ENCODE measurements at places on chromosomes 13 and 19.
A peak's percentile ranks its signal among the peaks of the same experiment; 100 is the strongest.

DNA sequence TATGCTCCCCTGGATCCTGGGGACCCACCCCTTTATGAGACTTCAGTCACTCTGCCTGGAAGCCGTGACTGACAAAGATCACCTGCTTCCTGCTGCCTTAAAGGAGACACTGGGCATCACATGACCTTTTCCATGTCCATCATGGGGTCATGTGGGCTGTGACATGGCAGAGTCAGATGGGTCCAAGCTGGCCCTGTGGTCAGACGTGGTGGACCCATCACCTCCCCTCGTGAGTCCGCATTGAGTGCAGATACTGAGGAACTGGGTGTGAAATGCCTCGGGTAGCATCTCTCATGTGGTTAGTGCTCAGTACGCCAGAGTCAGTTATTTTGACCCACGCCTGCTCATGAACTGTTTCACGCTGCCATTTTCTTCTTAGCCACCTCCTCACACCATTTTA lies 27.1 kb downstream of the NKPD1 start:
- DNase-seq: no peak

DNA sequence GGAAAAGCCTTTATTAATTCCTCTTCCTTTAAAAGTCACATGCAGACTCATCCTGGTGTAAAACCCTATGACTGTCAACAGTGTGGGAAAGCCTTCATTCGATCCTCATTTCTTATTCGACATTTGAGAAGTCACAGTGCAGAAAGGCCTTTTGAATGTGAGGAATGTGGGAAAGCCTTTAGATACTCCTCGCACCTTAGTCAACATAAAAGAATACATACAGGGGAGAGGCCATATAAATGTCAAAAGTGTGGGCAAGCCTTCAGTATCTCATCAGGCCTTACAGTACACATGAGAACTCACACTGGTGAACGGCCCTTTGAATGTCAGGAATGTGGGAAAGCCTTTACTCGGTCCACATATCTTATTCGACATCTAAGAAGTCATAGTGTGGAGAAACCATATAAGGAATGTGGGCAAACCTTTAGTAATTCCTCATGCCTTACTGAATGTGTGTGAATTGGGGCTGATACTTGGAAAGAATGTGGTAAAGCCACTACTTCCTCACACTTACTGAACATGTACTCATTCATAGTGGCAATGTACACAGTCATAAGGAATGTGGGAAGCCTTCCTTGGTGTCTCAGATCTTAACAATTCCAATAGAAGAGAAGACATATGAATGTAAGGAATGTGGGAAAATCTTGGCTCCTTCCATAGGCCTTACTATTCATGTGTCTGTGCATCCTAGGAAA lies 18.8 kb downstream of the ZNF559 start:
- DNase-seq: no peak

DNA sequence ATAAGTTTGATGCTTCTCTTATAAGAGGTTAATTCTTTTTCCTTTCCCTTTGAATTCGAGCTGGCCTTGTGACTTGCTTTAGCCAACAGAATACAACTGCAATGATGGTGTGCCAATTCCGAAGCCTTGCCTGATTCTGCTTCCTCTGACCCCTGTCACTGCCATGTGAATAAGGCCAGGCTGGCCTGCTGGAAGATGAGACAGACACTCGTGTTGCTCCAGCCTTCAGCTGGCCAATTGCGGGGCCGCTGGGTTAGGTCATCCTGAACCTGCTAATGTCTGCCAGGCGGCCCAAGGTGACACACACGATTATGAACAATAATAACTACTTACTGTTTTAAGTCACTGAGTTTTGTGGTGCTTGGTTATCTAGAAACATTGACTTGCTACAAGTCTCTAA lies 352.0 kb downstream of the MYO16 start:
- DNase-seq: no peak

DNA sequence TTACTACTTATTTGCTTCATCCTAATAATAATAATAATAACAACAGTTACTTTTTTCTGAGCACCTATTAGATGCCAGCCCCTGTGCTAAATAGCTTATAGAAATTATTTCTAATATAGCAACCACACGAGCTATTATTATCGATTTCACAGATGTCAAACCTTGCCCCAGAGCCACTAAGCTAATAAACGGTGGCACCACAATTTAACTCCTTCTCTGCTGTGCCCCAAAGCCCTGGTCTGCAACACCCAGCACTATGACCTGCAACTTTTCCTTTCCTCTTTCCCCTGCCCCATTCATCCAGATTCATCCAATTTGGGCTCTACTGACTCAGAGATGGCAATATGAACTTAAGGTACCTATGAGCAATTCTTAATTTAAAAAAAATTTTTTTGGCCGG lies 6.4 kb downstream of the RFX2 start:
- DNase-seq: no peak

- DNase-seq: no peak
Observed at GRCh38 chr13:24505256-24505655, 7.3 kb downstream of the PARP4 start.

- peak; percentile 33 for DNase-seq
Observed at GRCh38 chr19:1206864-1207450, 1.4 kb downstream of the STK11 start.

DNA sequence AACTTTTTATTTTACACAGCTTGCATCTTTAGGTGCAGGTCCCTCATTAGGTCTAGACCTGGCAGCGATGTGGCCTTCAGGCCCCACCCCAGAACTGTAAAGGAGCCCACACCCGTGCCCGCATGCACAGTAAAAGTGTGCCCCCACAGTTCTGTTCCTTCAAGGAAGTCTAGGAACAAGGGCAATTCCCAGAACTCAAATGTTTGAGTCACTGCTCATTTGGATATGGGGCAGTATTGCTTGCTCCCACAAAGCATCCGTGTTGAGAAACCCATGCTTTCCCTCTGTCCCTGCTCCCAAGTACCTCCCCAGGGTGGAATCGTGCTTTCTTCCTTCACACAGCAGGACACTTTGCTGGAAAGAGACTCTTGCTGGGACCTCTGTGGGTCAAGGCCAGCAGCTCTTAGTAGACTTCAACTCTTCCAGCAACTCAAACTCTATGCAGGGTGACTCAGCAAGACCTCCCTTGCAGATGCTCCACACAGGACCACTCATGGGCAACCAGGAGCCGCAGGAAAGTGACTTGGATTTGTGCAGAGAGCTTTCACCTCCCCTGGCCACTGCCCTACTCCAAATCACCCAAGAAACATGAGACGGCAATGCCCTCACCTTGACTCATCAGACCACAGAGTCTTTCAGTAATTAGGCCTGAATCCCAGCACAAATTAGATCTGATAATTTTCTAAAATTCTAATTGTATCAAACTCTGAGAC lies 12.3 kb downstream of the SLC7A1 start:
- no peak for DNase-seq

DNA sequence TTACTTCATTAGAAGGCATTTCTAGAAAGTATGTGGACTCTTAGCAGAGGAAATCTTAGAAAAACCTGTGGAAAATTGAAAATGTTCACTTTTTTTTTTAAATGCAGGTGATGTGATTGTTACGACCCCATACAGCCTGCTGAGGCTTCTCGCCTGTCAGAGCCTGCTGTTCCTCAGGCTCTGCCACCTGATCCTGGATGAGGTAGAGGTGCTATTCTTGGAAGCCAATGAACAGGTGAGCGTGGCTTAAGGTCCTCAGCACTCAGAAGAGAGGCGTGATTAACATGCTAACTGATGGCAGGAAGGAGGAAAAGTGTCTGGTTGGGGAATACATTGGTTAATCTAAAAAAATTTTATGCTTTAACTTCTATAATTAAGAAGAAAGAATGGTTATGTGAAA lies 71.4 kb downstream of the SLC7A9 start:
- no peak for DNase-seq

GRCh38 chr19:4181053-4181508 lies 1.3 kb downstream of the SIRT6 start:
- DNase-seq: no peak

GRCh38 chr19:57190301-57190700 lies 999 bp upstream of the ZNF264 start:
- no peak for DNase-seq

DNA sequence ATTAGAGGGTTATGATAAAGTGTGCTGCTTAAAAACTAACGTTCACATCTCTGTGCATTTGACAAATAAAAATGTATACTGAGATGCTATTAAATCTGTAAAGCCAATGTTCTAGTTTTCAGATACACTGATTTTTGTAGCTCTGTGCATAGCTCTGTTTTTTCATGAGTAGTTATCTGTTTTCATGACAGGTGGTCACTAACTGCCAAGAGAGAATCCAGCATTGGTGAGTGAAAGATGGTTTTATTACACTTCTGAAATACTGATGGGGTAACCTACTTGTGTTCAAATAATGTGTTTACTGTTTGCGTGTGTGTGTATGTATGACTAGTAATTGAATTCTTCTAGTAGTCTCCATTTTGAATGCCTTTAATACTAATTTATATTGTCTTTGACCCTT lies 29.0 kb downstream of the URI1 start:
- DNase-seq: no peak

- no peak for DNase-seq
Observed at GRCh38 chr13:97330448-97330847, 103.5 kb upstream of the RAP2A start.

- DNase-seq: no peak
Observed at GRCh38 chr19:47221080-47221841, 9.7 kb downstream of the BBC3 start.

DNA sequence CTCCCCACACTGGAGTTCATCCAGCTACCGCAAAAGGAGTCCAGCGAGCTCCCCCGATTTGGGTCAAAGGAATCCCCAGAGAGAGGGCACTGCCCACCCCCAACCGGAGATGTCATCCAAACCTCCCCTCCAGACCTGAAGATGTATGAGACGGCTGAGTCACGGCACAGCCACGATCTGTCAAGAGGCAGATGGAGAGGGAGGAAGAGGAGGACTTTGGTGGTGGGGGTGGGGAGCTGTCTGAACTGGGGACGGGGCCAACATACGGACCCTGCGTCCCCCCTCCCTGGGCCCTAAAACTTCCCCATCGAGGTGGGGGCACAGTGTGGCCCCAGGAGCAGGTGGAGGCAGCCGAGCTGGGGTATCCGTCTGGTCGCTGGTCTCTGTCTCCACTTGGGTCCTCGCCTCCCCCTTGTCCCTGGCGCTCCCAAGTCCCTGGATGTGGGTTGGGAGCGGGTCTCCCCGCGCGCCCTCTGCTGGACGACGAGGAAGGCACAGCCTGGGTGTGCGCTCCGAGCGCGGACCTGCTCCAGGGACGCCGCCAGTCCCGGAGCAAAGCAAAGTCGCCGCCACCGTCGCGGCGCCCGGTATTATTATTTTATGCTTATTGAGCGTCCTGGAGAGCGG lies 3.8 kb downstream of the PDE4A start:
- DNase-seq: peak; percentile 62

GRCh38 chr19:41427647-41428480 lies 690 bp upstream of the B3GNT8 start:
- peak; percentile 84 for DNase-seq

DNA sequence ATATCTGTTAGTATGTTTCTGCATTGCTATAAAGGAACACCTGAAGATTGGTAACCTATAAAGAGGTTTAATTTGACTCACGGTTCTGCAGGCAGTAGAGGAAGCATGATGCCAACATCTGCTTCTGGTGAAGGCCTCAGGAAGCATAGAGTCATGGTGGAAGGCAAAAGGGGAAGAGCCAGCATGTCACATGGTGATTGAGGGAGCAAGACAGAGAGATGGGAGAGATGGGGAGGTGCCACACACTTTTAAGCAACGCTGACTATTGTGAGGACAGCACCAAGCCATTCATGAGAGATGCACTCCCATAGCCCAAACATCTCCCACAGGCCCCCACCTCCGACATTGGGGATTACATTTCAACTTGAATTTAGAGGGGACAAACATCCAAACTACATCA lies 32.8 kb downstream of the COG6 start:
- no peak for DNase-seq

DNA sequence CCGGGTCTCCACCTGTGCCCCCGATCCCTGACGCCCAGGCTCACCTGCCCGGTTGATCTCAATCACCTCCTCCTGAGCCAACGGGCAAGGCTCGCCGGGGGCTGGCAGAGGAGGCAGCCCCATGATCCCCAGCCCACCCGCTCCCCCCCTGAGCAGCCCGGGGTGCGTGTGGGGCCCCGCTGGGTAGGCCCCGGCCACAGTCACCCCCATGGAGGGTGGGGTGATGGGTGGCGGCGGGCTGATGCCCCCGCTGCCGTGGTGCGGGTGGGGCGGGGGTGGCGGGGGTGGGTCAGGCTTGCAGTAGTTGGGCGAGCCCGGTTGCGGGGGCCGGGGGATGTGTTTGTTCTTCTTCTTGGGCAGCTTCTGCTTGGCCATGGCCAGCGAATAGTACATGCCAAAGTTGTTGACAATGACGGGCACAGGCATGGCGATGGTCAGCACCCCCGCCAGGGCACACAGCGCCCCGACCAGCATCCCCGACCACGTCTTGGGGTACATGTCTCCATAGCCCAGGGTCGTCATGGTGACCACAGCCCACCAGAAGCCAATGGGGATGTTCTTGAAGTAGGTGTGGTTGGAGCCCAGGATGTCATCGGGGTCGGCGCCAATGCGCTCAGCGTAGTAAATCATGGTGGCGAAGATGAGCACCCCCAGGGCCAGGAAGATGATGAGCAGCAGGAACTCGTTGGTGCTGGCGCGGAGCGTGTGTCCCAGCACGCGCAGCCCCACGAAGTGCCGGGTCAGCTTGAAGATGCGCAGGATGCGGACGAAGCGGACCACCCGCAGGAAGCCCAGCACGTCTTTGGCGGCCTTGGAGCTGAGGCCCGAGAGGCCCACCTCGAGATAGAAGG lies 6.0 kb downstream of the KCNC3 start:
- DNase-seq: no peak

GRCh38 chr19:11284515-11284914 lies 11.4 kb upstream of the TSPAN16 start:
- DNase-seq: no peak

- no peak for DNase-seq
Observed at GRCh38 chr19:18435178-18435841, 2.6 kb downstream of the ISYNA1 start.

- DNase-seq: no peak
Observed at GRCh38 chr19:42134535-42135070, 2.4 kb upstream of the POU2F2 start.

GRCh38 chr19:48511800-48512503 lies at the start of gene LMTK3:
Gene LMTK3, minus strand, starts transcription at chr19:48511835. Its CDS starts 259 bp downstream, at chr19:48511576.
- peak; percentile 87 for DNase-seq

DNA sequence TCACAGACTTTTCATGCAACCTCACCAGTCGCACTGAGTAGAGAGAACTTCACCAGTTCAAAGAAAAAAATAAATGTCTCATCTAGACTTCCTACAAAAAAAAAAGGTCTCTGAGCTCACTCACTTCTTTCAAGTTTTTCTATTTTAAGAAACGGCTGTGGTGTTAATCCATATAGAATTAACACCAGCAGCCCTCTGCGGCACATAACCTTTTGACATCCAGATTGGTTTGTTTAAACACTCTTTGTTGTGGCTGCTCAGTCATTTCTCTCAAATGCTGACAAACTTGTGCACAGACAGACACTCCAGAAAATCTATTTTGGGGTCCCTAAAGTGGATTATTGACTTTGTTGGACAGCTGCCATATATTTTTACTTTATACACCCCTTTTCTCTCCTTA lies 874.9 kb downstream of the EFNB2 start:
- DNase-seq: no peak

DNA sequence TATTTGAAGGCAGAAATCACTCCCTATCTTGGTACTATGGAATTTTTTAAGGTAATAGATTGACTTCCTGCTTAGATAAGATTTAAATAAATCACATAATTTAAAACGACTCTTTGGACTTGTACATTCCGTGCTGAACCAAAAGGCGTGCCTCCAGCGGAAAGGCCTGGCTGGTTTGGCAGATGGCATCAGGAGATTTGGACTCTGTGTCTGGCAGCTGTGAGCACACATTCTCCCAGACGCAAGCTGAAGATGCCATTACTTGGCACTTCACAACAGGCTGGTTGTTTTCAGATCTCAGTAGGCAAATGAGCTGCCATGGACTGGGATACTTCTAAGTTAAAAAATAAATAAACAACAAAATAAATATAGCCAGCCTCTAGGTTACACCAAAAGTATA lies 104.5 kb upstream of the SLC15A1 start:
- DNase-seq: no peak
